ENCODE measurements at places on chromosomes 6 and 20.

DNA sequence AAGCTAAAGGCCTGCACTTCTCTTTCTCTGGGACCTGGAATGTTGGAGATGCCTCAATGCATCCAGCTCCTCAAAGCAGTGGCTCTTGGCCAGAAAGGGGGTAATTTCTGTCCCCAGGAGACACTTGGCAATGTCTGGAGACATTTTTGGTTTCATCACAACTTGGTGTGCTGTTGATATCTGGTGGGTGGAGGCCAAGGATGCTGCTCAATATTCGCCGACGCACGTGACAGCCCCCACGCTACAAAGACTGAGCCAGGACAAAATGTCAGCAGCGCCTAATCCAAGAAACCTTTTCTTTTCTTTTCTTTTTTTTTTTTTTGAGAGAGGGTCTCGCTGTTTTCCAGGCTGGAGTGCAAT, 79.8 kb downstream of the SULF2 start:
- no peak for DNase-seq

- no peak for DNase-seq
Measured at GRCh38 chr20:6533761-6534479, 233.6 kb upstream of the BMP2 start.

GRCh38 chr6:28867086-28867409, 56.7 kb downstream of the TRIM27 start:
- peak; percentile 79 for DNase-seq

- no peak for DNase-seq
Measured at GRCh38 chr6:150435360-150435759, 66.5 kb downstream of the IYD start.

DNA sequence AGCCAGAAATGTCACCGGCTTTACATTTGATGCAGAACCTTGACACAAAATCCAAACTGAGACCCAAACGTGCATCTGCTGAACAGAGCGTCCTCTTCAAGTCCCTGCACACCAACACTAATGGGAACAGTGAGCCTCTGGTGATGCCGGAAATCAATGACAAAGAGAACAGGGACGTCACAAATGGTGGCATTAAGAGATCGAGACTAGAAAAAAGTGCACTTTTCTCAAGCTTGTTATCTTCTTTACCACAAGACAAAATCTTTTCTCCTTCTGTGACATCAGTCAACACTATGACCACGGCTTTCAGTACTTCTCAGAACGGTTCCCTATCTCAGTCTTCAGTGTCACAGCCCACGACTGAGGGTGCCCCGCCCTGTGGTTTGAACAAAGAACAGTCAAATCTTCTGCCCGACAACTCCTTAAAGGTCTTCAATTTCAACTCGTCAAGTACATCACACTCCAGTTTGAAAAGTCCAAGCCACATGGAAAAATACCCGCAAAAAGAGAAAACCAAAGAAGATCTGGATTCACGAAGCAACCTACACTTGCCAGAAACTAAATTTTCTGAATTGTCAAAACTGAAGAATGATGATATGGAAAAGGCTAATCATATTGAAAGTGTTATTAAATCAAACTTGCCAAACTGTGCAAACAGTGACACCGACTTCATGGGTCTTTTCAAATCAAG, 108.4 kb downstream of the RTN4IP1 start:
- no peak for DNase-seq

GRCh38 chr6:42572523-42572922, 8.7 kb downstream of the UBR2 start:
- DNase-seq, result no peak

DNA sequence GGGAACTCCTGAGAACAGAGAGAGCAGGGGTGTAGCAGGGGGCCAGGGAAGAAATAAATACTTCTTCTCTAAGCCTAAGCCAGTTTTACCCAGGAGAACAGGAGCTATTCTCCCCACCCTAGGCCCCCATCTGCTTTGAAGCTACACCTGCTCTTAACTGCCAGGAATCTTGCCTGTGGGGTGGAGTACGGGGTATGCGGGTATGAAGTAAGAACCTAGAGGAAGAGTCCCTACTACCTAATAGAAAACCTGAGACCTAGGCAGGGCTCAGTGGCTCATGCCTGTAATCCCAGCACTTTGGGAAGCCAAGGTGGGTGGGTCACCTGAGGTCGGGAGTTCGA, 1.5 kb downstream of the SLC29A1 start:
- DNase-seq, result no peak

DNA sequence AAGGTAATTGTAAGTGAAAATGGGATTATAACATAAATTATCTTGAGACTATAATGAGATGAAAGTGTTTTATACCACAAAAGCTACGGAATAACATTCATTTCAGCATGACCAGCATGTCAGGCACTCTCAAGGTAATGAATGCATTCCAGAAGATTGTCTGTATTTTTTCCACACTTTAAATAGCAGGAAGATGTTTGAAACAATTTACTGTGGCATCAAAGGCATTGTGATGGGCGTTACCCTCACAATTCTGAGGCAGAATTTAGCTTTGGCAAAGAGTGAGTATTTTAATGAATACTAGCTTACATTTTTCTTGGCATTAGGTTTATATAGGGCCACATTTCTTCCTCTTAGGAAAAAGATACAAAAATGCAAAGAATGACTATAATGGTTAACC, 627.2 kb downstream of the BCKDHB start:
- DNase-seq, result no peak

DNA sequence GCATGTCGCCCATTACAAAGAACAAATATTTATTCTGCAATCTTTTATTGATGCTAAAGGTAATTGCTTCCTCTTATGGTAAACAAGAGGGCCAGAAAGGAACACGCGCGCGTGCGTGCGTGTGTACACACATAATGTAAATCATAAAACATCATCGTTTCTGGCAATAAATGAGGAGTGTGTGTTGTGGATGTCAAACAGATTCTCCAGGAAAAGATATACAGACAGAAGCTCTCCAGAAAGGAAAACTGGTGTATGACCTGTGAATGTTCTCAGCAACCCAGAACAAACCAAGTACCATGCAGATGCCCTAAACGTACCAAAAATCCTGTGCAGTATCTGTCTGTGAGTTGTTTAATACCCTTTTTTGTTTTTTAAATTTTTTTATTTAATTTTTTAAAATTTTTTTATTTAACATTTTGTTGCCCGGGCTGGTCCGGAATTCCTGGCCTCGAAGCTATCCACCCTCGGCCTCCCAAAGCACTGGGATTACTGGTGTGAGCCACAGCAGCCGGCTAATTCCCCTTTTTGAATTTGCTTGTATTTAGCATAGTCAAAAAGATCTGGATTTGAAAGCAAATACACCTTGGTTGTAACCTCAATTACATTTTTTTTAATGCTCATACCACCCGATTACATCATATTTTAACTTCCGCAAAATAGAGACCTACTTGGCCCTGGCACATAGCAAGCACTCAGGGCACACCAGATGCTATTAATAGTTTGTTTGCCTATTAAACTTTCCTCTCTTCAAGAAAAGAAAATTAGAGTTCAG, 909 bp upstream of the NUDT3 start:
- DNase-seq, result no peak

- no peak for DNase-seq
Measured at GRCh38 chr20:4411744-4412143, 310.0 kb upstream of the PRND start.

GRCh38 chr6:105058316-105058715, 101.4 kb downstream of the LIN28B start:
- DNase-seq, result no peak

DNA sequence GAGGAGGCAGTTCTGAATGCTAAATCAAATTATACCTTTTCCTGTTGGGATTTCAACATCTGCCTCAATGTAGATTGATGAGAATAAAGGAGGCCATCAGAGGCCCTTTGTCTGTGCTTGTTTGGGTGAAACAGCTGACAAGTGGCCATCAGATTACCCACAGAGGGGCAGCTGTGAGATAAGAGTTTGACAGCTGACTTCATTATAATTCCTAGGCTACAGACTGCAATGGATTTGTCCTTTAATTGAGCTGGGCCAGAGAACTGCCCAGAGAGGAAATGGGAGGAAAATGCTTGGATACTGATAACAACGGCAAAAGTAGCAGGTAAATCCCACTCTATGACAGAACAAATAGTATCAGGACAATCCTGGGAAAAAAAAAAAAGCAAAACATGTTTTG, 649.4 kb downstream of the HDGFL1 start:
- no peak for DNase-seq

GRCh38 chr6:1605004-1605892, 4.5 kb upstream of the FOXC1 start:
- DNase-seq, result no peak

DNA sequence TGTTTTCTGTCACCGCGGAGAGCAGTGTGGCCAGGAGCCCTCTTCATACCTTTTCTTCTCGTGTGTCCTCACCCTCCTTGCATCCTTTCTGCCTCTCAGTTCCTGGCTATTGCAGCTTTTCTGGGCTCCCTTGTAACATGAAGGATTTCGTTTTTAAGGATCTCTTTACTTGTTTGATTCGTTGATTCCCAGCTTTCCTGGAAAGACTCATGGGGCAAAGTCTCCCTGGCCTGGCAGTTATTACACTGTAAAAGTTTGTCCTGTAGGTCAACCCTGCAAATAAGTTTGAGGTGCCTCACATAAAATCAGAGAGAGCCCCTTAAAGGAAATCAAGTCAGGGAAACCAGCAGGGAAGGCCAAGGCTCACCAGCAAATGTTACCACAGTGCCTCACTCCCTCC, 70.1 kb downstream of the ISM1 start:
- no peak for DNase-seq

DNA sequence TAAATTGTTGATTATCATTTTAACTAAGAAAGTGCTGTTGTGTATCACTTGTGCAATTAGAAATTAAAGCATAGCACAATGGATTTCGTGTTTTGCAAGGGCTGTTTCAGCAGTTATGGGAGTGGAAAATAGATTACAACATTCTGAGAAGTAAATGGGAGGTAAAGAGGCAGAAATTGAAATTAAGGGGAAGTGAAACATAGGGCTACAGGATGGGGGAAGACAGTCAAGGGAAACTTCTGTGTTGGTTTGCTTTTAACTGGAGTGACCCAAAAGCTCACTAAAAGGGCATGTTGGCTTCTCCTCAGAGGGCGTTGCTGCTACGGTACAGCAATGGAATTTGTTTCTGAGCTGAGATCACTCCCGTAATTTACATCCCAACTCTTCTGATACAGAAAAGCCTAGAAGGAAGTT, 147.5 kb downstream of the BCAS1 start:
- no peak for DNase-seq

DNA sequence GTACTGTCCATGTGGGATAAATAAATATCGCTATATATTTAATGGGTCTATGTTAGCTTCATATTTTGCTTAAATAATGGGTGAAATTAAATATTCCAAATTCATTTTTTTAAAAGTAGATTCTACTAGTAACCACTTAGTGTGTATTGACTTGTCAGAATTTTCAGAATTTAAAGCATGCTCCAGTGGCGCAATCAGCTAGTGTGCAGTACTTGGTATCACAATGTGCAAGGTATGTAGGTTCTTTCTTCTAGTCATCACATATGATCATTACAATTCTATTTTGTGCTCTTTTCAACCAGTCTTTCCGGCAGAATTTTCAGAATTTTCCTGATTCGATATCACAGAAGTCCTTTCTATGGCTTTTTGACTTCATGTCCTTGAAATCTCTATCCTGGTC, 32.6 kb downstream of the PDE7B start:
- no peak for DNase-seq
